Effector CD8-positive, alpha-beta T cell (primary cell): ENCODE measurements at places on chromosomes 16 and 17.
A peak's percentile ranks its signal among the peaks of the same experiment; 100 is the strongest.

DNA sequence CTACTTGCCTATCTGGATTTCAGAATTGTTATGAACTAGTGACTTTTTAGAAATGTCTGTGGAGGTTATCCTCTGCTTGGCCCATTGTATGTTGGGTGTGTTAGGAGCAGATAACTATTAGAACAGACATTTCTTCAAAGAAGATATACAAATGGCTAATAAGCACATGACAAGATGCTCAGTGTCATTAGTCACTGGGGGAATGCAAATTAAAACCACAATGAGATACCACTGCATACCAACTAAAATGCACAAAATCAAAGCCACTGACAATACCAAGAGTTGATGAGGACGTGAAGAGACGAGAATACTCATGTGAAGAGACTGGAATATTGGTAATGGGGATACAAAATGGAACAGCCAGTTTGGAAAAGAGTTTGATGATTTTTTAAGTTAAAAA is 39.2 kb downstream of the CEP112 start:
- DNase-seq = no peak

GRCh38 chr17:32523017-32523680 is 36.4 kb downstream of the CDK5R1 start:
- DNase-seq = no peak

- peak; percentile 36 for DNase-seq
Measured at GRCh38 chr16:53509906-53510703, 7.1 kb upstream of the AKTIP start.

- no peak for DNase-seq
Measured at GRCh38 chr17:2391597-2392251, 9.1 kb downstream of the MNT start.

DNA sequence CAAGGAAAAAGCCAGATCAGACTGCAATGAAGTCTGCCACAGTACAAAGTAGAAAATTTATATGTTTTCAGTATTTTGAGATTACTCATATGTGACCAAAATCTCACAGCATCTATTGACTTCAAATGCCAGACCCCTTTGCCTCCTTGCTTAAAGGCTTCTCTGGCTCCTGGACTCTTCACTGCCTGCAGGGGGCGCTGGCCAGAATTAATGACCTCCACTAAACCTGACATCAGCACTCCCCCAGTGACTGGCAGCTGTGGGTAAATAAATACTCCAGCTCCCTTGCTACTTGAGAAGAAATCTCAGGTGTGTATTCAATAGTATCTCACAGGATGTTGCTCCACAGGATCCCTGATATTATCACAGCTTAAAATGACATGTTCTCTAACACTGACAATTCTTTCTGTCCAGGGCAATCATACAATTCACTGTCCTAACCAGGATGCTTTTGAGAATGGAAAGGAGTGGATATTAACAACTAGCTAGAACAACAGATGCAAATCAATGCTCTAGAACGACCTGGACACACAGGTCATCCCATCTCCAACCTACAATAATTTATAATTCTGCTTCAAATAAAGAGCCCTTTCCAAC is 4.0 kb downstream of the BECN1 start:
- peak; percentile 36 for DNase-seq

GRCh38 chr17:55567240-55568214 is 56.3 kb upstream of the SMIM36 start:
- DNase-seq = no peak

DNA sequence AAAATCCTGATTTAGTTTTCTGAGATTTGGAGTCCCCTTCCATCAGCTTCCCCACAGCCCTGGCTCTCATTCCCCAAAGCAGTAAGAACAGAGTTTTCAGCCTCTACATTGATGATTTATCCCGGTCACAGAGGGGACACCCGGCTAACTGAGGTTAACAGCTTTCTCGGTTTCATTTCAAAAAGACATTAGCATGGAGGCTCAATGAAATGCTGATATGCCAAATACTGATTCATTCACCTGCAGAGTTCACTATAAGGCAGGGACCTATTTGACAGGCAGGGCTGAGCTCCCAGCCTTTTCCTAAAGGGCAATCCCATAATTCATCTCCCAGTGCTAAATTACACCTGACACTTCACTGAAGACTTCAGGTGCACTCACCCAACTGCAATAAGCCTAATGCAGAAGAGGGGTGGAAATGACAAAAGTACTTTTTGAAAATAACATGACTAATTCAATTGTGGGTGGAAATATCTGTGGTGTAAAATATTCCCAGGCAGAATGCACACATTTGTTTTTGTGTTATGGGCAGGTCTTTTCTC is 99.8 kb upstream of the PMFBP1 start:
- DNase-seq = no peak

GRCh38 chr16:1221628-1222552 is 3.2 kb downstream of the TPSG1 start:
- DNase-seq = no peak

- no peak for DNase-seq
Measured at GRCh38 chr16:85544016-85544415, 69.1 kb upstream of the GSE1 start.

GRCh38 chr17:45282683-45283644 is 21.1 kb upstream of the SPATA32 start:
- no peak for DNase-seq

DNA sequence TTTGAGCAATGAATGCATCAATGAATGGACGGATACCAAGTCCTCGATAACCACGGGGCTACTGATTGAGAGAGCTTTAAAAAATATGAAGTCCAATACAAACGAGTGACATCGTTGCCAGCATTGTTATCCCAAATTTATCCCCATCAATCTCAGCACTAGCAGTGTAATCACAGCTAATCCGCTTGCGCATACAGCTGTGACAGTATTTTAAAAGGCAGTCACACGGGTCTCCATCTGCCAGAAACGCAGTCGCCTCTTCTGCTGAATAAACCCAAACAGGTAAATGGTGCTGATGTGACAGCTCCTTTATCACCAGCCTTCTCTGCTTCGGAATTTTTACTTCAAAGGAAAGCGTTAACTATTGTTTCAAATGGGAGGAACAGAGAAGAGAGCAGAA is 311.1 kb downstream of the XYLT1 start:
- DNase-seq = no peak

DNA sequence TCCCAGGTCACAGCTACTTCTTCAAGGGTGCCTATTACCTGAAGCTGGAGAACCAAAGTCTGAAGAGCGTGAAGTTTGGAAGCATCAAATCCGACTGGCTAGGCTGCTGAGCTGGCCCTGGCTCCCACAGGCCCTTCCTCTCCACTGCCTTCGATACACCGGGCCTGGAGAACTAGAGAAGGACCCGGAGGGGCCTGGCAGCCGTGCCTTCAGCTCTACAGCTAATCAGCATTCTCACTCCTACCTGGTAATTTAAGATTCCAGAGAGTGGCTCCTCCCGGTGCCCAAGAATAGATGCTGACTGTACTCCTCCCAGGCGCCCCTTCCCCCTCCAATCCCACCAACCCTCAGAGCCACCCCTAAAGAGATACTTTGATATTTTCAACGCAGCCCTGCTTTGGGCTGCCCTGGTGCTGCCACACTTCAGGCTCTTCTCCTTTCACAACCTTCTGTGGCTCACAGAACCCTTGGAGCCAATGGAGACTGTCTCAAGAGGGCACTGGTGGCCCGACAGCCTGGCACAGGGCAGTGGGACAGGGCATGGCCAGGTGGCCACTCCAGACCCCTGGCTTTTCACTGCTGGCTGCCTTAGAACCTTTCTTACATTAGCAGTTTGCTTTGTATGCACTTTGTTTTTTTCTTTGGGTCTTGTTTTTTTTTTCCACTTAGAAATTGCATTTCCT is 3.4 kb upstream of the LPCAT2 start:
- no peak for DNase-seq

- DNase-seq = no peak
Measured at GRCh38 chr17:56774650-56775049, 59.1 kb downstream of the C17orf67 start.

- no peak for DNase-seq
Measured at GRCh38 chr17:57536289-57536688, 208.8 kb downstream of the CCDC182 start.

- no peak for DNase-seq
Measured at GRCh38 chr17:6019959-6020358, 50.2 kb upstream of the WSCD1 start.

DNA sequence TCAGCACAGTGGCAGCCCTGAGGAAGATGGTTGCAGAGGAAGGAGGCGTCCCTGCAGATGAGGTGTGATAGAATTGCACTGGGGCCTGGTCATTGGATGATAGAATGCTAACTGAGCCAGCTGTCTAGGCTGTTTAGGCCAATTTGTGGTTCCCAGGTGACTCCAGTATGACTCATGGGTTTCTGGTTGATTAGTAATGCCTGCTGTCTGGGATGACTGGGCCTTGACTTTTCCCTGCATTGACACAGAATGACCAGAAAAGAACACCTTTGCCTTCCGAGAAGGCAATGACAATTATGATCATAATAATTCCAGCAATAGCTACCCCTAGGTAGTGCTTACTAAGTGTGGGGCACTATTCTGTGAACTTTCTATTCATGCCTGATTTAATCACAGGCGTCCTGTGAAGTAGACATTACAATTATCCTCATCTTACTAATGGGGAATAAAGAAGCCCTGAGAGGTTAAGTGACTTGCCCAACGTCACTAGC is 31.5 kb downstream of the USP43 start:
- DNase-seq = no peak

DNA sequence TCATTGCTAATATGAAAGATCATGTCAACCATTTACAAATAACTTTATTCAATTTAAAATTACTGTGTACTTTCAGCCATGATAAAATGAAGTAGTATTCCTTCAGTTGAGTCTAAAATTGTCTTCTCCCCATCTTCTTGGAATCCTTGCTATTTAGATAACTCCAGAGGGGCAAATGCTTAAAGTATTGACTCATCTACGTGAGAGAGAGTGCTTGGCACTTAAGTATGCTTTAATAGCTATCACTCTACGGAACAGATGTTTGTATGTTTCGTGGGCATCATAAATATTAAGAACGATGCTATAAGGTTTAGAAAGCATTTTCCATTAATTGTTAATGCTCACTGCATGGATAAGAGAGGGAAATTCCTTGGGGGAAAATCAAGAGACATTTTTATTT is 69.3 kb upstream of the MED13 start:
- DNase-seq = no peak

GRCh38 chr17:75289832-75290337 is 652 bp upstream of the SLC25A19 start:
- DNase-seq = peak; percentile 56

GRCh38 chr16:78072275-78072674 is 27.2 kb upstream of the WWOX start:
- DNase-seq = no peak

GRCh38 chr17:10716218-10716617 is 13.6 kb downstream of the TMEM220 start:
- no peak for DNase-seq

DNA sequence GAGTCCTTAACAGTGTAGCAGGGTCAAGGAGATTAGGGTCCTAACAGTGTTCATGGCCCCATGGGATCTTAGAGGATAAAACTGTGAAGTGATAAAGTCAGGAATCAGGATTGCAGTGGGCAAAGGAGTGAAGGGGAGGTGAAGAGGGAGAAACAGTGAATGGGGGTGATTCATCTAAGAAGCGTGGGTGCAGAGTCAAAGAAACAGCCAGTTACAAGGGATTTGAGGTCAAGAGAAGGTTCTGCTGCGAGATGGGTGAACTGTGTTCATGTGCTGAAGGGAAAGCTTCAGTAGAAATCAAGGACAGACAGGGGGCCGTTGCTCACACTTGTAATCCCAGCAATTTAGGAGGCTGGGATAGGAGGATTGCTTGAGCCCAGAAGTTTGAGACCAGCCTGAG is 5.9 kb downstream of the GTF3C1 start:
- no peak for DNase-seq

DNA sequence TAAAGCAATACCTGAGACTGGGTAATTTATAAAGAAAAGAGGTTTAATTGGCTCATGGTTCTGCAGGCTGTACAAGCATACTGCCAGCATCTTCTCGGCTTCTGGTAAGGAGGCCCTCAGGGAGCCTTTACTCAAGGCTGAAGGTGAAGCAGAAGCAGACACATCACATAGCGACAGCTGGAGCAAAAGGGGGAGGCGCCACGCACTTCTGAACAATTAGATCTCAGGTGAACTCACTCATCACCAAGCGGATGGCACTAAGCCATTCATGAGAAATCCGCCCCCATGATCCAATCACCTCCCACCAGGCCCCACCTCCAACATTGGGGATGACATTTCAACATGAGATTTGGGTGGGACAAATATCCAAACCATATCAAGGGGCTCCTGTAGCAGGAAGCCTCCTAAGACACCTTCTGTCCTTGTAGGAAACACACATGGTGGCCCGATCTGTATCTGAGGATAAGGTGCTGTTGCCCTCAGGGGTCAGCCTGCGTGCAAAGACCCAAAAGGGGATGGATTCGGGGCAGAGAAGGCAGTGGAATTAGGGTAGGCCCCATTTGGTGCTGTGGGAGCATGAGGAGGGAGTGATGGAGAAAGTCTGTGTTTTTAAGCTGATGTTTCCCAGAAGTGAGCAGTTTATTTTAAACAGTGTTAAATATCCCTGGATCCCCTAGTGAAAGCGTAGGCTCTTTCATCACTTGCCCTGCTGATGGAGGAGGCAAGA is 23.0 kb downstream of the IL21R start:
- DNase-seq = no peak

DNA sequence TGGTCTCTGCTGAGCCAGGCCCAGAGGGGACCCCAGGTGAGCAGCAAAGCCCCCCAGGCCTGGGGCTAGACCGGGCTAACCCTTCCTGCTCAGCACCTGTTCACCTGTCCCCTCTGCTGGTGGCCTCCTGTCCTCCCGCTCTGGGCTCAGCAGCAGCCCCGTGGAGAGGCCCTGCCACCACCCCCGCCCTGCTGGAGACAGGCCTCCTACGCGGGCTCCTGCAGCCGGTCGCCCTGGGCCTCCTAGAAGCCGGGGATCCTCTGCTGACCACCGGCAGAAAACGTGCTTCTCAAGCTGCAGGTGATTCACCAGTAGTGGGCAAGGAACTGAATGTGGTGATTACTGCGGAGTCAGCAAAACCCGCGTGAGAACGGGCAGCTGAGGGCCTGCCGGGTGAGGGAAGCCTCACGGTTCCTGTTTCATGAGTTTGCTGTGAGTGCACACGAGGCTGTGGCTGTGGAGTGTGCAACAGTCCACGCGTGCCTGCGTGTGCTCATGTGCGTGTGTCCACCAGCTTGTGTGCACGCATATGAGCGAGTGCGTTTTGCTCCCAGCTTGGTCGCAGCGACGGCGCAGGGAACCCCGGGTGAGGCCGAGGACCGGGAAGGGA is 792 bp downstream of the SECTM1 start:
- DNase-seq = no peak

DNA sequence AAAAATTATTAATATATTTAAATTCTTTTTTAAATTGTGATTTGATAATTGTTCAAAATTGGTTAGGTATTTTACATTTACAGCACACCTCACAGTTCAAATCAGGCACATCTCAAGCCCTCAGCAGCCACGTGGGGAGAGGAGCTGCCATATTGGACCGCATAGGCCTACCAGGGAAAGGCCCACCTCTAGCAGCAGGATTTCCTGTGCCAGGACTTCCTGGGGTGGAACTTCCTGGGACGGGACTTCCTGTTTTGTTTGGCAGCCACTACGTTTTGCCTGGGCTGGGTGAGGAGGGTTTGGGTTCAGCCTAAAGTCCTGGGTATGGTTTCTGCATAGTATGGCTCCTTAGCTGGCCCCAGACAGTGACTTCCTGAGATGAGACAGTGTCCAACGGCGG is 298.5 kb upstream of the FOXF1 start:
- DNase-seq = no peak

GRCh38 chr17:77428020-77428748 is 287.4 kb downstream of the SEC14L1 start:
- no peak for DNase-seq

- no peak for DNase-seq
Measured at GRCh38 chr16:25210758-25211157, 6.0 kb upstream of the AQP8 start.

GRCh38 chr17:1073241-1073962 is 76.5 kb downstream of the TIMM22 start:
- DNase-seq = no peak

GRCh38 chr17:14541714-14542113 is 240.8 kb downstream of the HS3ST3B1 start:
- no peak for DNase-seq
